Panc1 (cell line): ENCODE measurements at places on chromosomes 2 and 18. TPM values are rescaled to one million over a fixed set of nuclear protein-coding genes. Genes with fewer than 3 reads are reported as not detected.

PAX8 gene
- total RNA-seq = 0.15 TPM

GRCh38 chr2:44994377-44994776, 14.9 kb downstream of the SIX2 start:
- H3K36me3 ChIP-seq = no peaks in the 10 kb centered on the region
- H3K4me3 ChIP-seq = no peak overlapping the region
- DNase-seq = no peak
- no peak overlapping the region for H3K27ac ChIP-seq

DNA sequence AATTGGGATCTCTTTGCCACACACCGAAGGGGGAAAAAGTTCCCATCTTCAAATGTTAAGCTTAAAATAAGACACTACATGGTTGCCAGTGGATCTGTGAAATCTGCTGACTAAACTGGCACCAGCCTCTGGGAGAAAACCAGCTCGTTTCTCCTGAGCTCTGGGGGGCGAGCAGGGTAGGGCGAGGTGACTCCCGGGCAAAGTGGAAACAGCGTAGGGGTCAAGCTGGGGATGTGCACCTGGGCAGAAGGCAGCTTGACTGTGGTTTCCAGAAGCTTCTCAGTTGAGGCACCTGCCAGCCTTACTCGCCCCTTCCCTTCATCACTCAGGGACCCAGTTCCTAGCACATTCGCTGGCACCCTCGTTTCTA, 62.8 kb downstream of the SFXN5 start:
- no peak overlapping the region for H3K27ac ChIP-seq
- H3K4me1 ChIP-seq = no peaks in the 10 kb centered on the region
- no peaks in the 10 kb centered on the region for H3K36me3 ChIP-seq
- H3K4me3 ChIP-seq = no peak overlapping the region

- no peak overlapping the region for H3K4me3 ChIP-seq
- DNase-seq = no peak
- H3K36me3 ChIP-seq = no peaks in the 10 kb centered on the region
- no peaks in the 10 kb centered on the region for H3K27me3 ChIP-seq
- peaks cover 17% of the 10 kb centered on the region for H3K4me1 ChIP-seq
These were observed 94.4 kb downstream of the STPG4 start for GRCh38 chr2:47060652-47061170.

GRCh38 chr2:150327564-150328489, 159.6 kb downstream of the RND3 start:
- H3K27me3 ChIP-seq = no peaks in the 10 kb centered on the region
- H3K27ac ChIP-seq = no peak overlapping the region
- DNase-seq = no peak
- no peak overlapping the region for H3K4me3 ChIP-seq
- H3K36me3 ChIP-seq = no peaks in the 10 kb centered on the region

DNA sequence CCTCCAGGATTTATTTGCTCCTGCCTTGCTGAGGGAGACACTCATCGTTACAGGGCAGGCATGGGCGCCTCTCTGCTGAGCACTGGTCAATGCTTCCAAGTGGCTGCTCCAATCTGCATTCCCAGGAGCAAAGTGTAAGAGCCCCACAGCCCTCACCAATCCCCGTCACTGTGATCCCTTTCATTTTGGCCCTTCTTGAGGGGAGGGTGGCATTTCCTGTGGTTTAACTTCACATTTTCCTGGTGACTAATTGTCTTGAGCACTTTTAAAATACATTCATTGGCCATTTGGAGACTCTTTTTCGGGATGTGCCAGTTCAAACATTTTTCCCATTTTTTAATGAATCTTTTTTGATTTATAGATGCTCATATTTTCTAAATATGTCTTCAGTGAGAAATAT, 33.0 kb downstream of the TPO start:
- H3K27ac ChIP-seq = no peak overlapping the region
- H3K4me1 ChIP-seq = peaks cover 4% of the 10 kb centered on the region; the same call in 1 of the 2 replicates
- peaks cover 5% of the 10 kb centered on the region; the same call in 1 of the 2 replicates for H3K27me3 ChIP-seq
- no peaks in the 10 kb centered on the region for H3K36me3 ChIP-seq
- no peak for DNase-seq

- DNase-seq = no peak
- no peaks in the 10 kb centered on the region for H3K36me3 ChIP-seq
- H3K4me1 ChIP-seq = no peaks in the 10 kb centered on the region
- peaks cover 20% of the 10 kb centered on the region for H3K27me3 ChIP-seq
- H3K27ac ChIP-seq = no peak overlapping the region
- H3K4me3 ChIP-seq = no peak overlapping the region
These were observed 108.7 kb downstream of the TRIM43 start for GRCh38 chr2:95700519-95700918.

DNA sequence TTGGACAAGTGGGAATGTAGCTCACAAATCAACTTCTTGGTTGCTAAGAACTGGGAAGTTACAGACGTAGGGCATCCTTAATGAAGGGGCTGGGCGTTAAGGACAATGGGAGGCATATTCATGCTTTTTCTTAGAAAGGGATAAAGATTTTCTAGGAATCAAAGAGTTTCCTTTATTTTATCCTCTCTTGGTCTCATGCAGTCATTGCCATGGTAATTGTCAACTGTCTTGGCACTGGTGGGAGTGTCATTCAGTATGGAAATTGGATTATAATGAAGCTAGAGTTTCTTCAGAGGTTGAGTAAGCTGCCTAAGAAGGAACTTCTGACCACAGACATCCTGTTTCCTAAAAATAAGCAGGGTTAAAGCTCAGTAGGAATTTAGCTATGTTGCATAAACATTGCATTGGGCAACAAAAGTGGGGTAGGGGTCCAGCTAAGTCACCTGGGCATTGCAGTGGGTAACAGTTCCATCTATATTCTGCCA, 114.0 kb downstream of the LYPD6B start:
- no peak overlapping the region for H3K4me3 ChIP-seq
- no peak overlapping the region for H3K27ac ChIP-seq
- no peaks in the 10 kb centered on the region; the same call in 1 of the 2 replicates for H3K27me3 ChIP-seq
- no peaks in the 10 kb centered on the region for H3K4me1 ChIP-seq
- no peaks in the 10 kb centered on the region for H3K36me3 ChIP-seq
- DNase-seq = no peak

DNA sequence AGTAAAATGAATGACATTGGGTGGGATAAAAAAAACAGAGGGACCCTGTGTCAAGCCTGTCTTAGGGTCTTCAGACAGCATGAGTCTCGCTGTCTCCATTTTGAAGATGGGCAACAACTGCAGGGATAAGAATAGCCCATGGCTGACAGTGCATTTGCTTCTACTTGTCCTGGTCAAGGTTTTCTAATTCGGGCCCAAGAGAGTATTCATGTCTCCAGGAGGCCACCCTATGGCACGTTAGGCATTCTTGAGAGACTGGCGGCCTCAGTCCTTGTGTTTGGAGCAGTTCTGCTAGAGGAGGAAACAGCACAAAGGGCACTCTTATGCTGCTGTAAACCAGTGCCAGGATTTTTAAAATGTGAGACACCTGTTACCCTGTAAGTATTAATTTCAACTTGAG, 9.5 kb upstream of the MYL1 start:
- H3K27ac ChIP-seq = no peak overlapping the region
- H3K27me3 ChIP-seq = no peaks in the 10 kb centered on the region
- H3K4me1 ChIP-seq = no peaks in the 10 kb centered on the region
- no peaks in the 10 kb centered on the region for H3K36me3 ChIP-seq
- no peak for DNase-seq

CIDEA gene
- not detected for total RNA-seq

- peaks cover 8% of the 10 kb centered on the region; the same call in 1 of the 2 replicates for H3K4me1 ChIP-seq
- no peak overlapping the region for H3K27ac ChIP-seq
- no peaks in the 10 kb centered on the region for H3K36me3 ChIP-seq
These were observed 5.5 kb downstream of the COLEC12 start for GRCh38 chr18:495017-495416.

DNA sequence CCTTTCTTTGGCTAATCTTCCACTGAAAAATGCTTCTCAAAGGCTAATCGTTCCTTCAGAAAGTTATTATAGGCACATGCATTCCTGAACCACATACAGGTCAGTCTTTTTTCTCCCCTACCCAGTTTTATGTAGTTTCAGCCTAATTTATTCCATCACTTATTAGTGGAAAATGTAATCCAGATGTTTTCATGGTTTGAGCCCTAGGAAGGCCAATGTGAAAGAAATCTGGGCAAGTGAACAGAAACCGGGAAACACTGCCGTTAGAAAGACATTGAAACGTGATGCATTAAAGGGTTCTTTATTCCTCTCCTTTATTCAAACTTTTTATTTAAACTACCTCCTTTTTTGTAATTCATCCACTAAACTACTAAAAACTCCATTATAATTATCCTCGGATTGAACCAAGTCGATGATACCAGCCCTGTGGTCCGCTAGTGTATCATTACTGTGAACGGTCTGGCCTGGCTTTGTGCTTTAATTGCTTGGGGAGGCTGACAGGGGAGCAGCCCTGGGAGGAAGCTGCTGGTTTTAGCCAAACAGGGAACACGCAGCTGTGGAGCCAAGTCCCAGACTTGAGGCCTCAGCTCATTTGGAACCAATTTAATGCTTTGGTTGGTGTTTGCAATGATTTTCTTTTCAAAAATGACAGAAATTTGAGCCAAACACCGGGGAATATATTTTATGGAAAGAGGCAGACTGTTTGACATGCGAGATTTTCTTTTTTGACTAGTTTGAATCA, 149.2 kb downstream of the ARHGAP28 start:
- no peak overlapping the region for H3K4me3 ChIP-seq
- DNase-seq = no peak
- no peaks in the 10 kb centered on the region for H3K27me3 ChIP-seq

DNA sequence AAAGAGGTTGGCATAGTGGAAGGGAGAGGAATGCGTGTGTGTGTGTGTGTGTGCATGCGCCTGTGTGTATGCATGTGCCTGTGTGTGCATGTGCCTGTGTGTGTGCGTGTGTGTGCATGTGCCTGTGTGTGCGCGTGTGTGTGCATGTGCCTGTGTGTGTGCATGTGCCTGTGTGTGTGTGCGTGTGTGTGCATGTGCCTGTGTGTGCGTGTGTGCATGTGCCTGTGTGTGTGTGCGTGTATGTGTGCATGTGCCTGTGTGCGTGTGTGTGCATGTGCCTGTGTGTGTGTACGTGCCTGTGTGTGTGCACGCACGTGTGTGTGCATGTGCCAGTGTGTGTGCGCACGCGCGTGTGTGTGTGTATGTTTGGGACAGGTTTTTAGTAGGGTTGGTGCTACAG, 205.1 kb downstream of the MEMO1 start:
- no peaks in the 10 kb centered on the region for H3K27me3 ChIP-seq
- no peak for DNase-seq
- no peaks in the 10 kb centered on the region for H3K4me1 ChIP-seq
- H3K4me3 ChIP-seq = no peak overlapping the region
- no peaks in the 10 kb centered on the region for H3K36me3 ChIP-seq
- no peak overlapping the region for H3K27ac ChIP-seq

HDHD2 gene
- total RNA-seq = 24.6 TPM

MFSD6 gene
- total RNA-seq = 10.4 TPM

GRCh38 chr2:105952131-105952530, 207.4 kb downstream of the NCK2 start:
- peaks cover 3% of the 10 kb centered on the region for H3K27me3 ChIP-seq
- no peaks in the 10 kb centered on the region for H3K4me1 ChIP-seq
- no peaks in the 10 kb centered on the region for H3K36me3 ChIP-seq

DNA sequence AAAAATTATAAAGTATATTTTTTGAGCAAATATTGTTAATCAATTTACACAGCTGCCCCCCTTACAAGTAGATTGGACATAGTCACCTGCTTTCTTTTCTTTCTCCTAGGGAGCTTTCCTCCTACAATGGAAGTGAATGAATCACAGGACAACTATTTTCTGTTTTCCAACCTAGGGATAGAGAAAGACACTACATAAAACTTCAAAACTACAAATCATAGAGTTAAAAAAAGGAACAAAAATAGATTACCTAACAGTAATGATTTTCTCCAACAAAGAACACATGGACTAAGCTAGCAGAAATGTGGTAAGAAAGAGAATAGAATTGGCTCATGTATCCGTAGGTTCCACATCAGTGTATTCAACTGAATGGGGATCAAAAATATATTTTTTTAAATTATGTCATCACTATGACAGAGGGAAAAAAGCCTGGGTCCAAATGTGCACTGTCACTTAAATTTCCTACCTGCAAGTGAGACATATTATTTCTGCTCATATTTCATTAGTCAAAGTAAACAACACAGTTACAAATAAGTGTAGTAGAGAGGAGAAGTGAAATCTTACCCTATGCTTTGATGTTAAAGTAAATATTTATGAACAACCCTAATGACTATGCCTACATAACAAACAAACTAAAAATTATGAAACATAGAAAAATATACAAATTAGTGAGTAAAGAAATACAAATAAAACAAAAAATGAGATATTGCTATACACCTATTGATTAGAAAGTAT, 756.7 kb downstream of the SOCS6 start:
- H3K4me3 ChIP-seq = no peak overlapping the region
- H3K27ac ChIP-seq = no peak overlapping the region
- no peaks in the 10 kb centered on the region for H3K4me1 ChIP-seq
- H3K36me3 ChIP-seq = no peaks in the 10 kb centered on the region

PIK3C3 gene
- 23.9 TPM for total RNA-seq

GRCh38 chr2:45194596-45194995, 185.3 kb upstream of the SIX2 start:
- no peaks in the 10 kb centered on the region for H3K36me3 ChIP-seq
- no peak for DNase-seq
- no peak overlapping the region for H3K4me3 ChIP-seq
- peaks cover 3% of the 10 kb centered on the region for H3K27me3 ChIP-seq

WNT10A gene
- total RNA-seq = 9.2 TPM

GRCh38 chr2:126915903-126916302, 17.2 kb downstream of the TEX51 start:
- no peak for DNase-seq
- H3K4me3 ChIP-seq = no peak overlapping the region
- no peaks in the 10 kb centered on the region for H3K4me1 ChIP-seq
- no peaks in the 10 kb centered on the region for H3K36me3 ChIP-seq

DNA sequence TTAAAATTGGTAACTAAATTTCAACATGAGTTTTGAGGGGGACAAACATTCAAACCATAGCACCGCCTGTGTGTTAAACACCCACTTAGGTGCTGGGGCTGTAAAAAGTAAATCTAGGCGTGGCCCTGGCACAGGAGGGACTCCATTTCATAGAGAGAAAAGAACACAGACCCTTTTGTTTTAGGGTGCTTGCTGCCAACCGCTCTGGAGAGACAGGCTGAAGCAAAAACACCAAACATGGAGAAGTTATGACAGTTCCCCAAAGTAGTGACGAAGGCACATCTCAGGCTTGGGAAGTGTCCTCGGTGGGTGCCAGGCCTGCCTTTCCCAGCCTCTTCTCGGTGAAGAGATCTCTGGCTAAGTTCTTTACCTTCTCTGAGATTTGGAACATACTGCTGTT, 5.1 kb downstream of the ACTG2 start:
- no peak overlapping the region for H3K4me3 ChIP-seq
- DNase-seq = no peak
- no peaks in the 10 kb centered on the region for H3K4me1 ChIP-seq
- no peaks in the 10 kb centered on the region for H3K36me3 ChIP-seq
- H3K27me3 ChIP-seq = no peaks in the 10 kb centered on the region; the same call in 1 of the 2 replicates
- no peak overlapping the region for H3K27ac ChIP-seq

ATRAID gene
- total RNA-seq = 111 TPM

- H3K4me1 ChIP-seq = no peaks in the 10 kb centered on the region
- H3K4me3 ChIP-seq = no peak overlapping the region
- H3K27ac ChIP-seq = no peak overlapping the region
- DNase-seq = no peak
These were observed 66.6 kb upstream of the ODC1 start for GRCh38 chr2:10514743-10515142.
